Breast epithelium (tissue), 4 donors: ENCODE measurements at places on chromosomes 6 and 20. TPM values are rescaled to one million over a fixed set of nuclear protein-coding genes. Genes with fewer than 3 reads are reported as not detected.

The SLC22A7 gene
- not detected for total RNA-seq

The MDN1 gene
- total RNA-seq, result 24.6 TPM

The TFAP2D gene
- not detected for total RNA-seq

The PABPC1L gene
- 6.9 TPM for total RNA-seq

The FAM83C gene
- total RNA-seq, result not detected

The LRRC73 gene
- total RNA-seq, result 0.33 TPM
